ENCODE measurements at places on chromosomes 2 and 18. TPM values are rescaled to one million over a fixed set of nuclear protein-coding genes. Genes with fewer than 3 reads are reported as not detected.

GRCh38 chr2:15034246-15034645 is 401.7 kb downstream of the LRATD1 start:
- no peak for DNase-seq

GRCh38 chr2:153557211-153557610 is 78.6 kb upstream of the RPRM start:
- no peak for DNase-seq

GRCh38 chr2:39602616-39603015 is 63.1 kb upstream of the TMEM178A start:
- no peak for DNase-seq

DNA sequence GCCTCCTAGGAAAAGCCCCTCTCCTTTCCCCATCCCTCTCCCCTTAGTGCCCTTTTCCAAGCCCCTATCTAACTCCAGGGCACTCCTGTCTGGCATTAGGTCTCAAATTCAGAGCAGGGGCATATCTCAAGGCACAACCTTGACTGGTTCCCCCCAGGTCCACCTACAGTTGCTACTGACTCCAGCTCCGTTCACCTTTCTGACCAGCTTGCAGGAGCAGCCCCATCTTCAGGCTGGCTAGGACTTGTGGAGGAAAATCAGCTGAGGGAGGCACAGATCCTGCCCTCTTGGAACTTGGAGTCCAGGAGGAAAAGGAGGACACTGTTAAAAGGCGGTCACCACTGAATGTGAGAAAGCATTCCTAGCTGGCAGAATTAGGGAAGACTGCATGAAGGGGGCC is 152.4 kb downstream of the ZFP36L2 start:
- DNase-seq = no peak

- DNase-seq = no peak
These were observed 762.3 kb downstream of the BCL11A start for GRCh38 chr2:59791004-59791618.

DNA sequence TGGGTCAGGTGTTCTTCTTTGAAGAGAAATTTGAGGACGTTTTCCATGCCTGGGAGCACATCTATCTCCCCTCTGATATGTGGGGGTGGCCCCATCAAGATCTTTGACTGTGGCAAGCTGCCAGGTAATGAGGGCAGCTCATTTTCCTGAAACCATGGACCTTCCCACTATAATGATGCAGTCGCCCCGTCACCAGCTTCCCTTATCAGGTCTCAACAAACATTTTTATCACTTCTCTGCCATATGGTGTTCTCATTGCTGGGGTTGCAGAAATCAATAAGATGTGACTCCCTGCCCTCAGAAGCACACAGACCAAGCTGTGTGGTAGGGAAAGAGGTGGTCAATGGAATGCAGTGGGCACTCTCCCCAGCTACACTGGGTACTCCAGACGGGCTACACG is 48.4 kb upstream of the B3GNT7 start:
- DNase-seq = no peak

DNA sequence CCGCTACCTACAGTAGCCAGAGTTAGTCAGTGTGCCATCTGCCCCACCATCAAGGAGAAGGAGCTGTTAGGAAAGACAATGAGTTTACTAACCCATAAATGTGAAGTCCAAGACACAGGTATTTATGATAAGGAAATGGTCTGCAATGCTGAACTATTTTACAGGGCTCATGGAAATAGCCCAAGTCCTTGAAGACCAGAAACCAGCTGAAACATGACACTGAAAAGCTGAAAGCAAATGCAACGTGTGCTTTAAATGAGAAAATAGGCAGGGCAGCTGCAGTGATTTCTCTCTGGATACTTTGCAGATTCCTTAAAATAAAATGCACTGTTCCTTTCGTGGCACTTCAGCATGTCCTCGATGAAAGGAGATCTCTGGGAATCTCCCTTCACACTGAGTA is 256.4 kb upstream of the TCF4 start:
- DNase-seq = peak; percentile 53

GRCh38 chr2:26122630-26123029 is 50.3 kb upstream of the GAREM2 start:
- DNase-seq = no peak

DNA sequence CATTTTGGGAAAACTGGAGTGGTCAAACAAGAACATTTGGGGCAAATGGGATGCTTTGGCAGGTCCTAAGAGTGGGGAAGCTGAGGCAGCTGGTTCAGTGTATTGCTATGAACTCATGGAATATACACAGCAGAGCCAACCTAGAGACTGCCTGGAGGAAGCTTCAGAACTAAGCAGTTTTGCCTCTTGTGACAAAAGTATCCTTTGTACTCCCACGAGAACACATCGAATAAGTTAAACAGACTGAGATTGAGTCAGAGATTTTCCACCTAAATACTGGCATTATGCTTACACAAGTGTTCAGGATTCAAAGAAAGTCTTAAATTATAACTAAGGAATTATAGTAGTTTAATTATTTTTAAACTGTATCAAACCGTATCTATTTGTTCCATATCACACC is 5.2 kb upstream of the ARMC9 start:
- DNase-seq = no peak

DNA sequence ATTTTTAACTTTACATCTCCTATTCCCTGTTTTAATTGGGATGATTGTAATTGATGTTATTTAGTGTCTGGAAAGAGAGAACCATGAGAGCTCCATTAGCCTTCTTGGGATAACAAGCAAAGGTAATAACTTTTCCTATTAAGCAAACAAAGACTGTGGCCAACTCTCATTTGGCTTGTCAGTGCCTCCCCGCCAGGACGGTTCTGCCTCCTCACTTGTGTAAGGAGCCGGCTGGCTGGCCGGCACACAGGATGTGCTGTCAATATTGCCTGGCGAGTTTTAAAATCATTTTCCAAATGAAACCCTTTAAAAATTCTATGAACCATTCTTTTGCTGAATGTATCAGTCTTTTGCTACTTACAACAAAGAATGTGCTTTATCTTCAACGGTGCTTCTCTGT is 898.3 kb downstream of the CPS1 start:
- no peak for DNase-seq

GRCh38 chr2:67515056-67515455 is 117.9 kb downstream of the ETAA1 start:
- DNase-seq = no peak

GRCh38 chr2:134348239-134348638 is 94.4 kb downstream of the MGAT5 start:
- no peak for DNase-seq

DNA sequence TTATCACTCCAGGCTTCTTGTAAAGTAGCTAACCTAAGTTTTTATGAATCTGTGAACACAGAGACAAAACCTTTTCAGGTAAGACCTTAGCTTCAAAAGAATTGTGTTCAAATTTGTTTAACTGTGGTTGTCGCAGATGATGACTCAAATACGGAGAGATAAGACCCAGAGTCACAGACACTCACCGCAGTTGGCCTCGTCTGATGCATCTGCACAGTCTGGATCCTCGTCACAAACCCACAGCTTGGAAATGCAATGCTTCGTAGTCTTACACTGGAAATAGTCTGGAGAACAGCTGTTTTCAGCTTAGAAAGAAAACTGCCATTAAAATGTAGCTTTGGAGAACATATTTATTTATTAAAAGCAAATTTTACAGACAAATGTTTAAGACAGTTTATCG is 1662.1 kb upstream of the NXPH2 start:
- peak; percentile 33 for DNase-seq

DNA sequence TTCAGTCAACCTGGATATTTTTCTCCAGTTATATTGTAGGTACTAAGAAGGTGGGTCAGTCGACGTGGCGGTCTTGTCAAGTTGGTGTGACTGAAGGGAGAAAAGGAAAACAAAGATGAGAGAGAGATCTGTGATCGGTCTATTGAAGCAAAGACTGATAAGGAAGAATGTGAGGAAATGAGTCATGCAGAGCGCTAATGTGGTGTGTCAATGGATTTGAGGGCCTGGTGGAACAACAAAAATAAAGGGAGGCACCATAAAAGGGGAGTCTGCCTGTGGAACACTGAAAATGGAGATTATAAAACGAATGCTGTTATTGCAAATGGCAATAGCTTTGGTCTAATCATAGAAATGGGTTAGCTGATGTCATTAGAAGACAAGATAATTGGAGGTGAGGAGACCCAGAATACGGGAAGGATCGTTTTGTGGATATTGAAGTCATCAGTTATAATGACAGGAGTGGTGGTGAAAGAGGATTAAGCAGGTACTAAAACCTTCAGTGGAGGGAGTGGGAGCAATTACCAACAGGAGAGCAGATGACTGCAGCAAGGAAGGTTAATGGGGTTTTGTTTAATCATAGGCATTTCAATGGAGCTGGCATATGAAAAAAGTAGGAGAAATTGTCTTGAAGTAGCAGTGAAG is 599.1 kb upstream of the FSHR start:
- DNase-seq = no peak

GRCh38 chr18:33583901-33584300 is 5.9 kb downstream of the ASXL3 start:
- DNase-seq = no peak

DNA sequence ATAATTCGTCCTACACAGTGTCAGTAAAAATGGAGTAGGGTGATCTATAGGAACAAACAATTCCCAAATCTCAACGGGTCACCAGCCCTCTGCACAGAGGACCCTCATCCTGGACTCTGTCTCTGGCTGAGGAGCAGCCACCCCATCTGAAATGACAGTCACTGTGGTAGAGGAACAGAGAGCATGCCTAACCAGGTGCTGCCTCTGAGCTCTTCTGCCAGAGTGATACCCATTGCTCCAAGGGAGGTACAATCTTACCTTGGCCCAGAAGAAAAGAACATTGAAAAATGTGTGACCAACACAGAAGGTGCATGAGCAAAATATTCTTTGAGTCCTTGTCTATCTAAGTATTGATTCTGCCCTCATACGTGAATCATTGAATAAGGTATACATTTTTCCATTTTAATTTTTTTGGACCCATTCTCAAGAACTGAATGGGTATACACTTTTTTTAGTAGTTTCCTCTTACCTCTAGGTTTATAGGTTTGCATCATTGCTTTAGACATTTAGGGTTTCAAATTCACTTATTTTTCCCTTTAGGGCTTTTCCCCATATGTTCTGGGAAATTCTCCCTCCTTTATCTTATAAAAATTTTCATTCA is 8.7 kb downstream of the SP140 start:
- DNase-seq = no peak

- no peak for DNase-seq
These were observed 628.6 kb downstream of the NR4A2 start for GRCh38 chr2:155703917-155704316.

DNA sequence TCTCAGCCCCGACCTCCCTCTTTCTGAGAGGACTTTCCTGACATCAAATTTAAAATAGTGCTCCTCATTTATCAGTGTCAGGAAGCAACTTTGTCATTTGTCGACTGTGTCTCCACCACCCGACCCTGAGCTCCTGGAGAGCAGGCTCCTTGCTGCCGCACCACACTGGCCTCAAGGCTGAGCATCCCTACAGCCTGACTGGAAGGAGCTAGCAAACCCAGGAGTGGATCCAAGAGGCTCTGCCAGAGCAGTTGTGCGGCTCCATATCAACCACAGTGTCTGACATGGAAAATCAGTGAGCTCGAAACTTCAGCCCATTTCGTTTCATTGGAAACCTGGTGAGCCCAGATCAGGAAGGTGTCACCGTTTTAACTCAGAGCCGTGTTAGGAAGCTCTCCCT is 125.2 kb downstream of the PTGR3 start:
- no peak for DNase-seq

DNA sequence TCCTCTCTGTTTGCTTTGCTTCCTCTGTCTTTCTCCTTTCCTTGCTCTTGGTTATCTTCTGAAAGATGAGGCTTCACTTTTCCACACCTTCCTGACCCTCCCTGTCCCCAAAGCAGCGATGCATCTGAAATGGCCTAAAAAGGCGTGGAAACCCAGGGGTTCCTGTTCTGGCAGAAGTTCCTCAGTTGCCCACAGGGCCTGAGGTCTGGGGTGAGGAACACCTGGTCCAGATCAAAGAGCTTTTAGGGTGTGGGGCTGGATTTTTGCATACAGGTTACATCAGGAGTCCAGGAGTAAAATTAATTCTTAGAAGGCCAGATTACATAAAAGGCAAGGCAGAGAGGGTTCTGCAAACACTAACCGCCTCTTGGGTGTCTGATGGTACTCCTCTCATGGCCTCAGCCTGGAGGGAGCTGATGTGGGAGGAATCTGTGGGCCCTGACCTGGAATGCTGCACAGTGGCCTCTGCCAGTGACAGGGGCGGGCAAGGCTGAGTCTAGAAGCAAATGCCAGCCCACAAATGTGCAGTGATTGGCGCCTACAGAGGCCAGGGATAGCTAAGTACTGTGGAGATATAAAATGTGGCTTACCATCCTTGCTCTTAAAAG is 41.8 kb downstream of the INPP4A start:
- no peak for DNase-seq

- peak; percentile 49 for DNase-seq
These were observed 86.9 kb downstream of the EIF2AK3 start for GRCh38 chr2:88540346-88540745.

- no peak for DNase-seq
These were observed 75.1 kb downstream of the PLEKHM3 start for GRCh38 chr2:207950063-207950760.

Gene DQX1
- total RNA-seq = not detected

Gene GPBAR1
- under 0.01 TPM for total RNA-seq

Gene RAB27B
- total RNA-seq = 0.77 TPM

Gene RESP18
- not detected for total RNA-seq

Gene OTOS
- not detected for total RNA-seq

Gene COL4A4
- total RNA-seq = 0.51 TPM

Gene SNED1
- total RNA-seq = 39.5 TPM

Gene SLC5A7
- not detected for total RNA-seq

Gene COL4A3
- total RNA-seq = 0.33 TPM

Gene NPHP1
- 5.0 TPM for total RNA-seq

Measured in fibroblast of lung (primary cell).